ENCODE measurements at places on chromosomes 2 and 18.

- H3K27ac ChIP-seq, result no peak overlapping the region
- no peaks in the 10 kb centered on the region for H3K4me1 ChIP-seq
- no peaks in the 10 kb centered on the region for H3K27me3 ChIP-seq
- no peak overlapping the region for H3K4me3 ChIP-seq
- H3K36me3 ChIP-seq, result no peaks in the 10 kb centered on the region
- no peak for DNase-seq
Observed at GRCh38 chr2:3981446-3981987, 278.1 kb downstream of the DCDC2C start.

GRCh38 chr2:216482640-216483039 lies 16.0 kb upstream of the RPL37A start:
- DNase-seq, result no peak
- H3K36me3 ChIP-seq, result peaks cover 23% of the 10 kb centered on the region
- no peak overlapping the region for H3K4me3 ChIP-seq
- peaks cover 34% of the 10 kb centered on the region for H3K4me1 ChIP-seq
- peaks cover 3% of the 10 kb centered on the region for H3K27me3 ChIP-seq

- peak within 1 kb of the TSS; percentile 98 for H3K27ac ChIP-seq
- H3K4me3 ChIP-seq, result peak within 1 kb of the TSS; percentile 97
- H3K27me3 ChIP-seq, result peaks cover 18% of the 10 kb centered on the region
- peaks cover 22% of the 10 kb centered on the region for H3K36me3 ChIP-seq
- DNase-seq, result no peak
- H3K4me1 ChIP-seq, result peaks cover 60% of the 10 kb centered on the region
Observed at GRCh38 chr2:207165121-207166038, at the start of gene KLF7. Gene KLF7 (minus strand): TSS chr2:207165948. CDS start chr2:207165568, 380 bp downstream.

DNA sequence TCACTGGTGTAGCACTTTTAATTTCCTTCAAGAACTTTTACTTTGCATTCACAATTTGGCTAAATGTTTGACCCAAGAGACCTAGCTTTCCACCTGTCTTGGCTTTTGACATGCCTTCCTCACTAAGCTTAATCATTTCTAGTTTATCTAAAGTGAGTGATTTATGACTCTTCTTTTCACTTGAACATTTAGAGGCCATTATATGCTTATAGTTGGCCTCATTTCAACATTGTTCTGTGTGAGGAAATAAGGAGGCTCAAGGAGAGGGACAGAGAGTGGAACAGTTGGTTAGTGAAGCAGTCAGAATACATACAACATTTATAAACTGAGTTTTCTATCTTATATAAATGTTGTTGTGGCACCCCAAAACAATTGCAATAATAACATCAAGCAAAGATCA lies 489.3 kb upstream of the CDH2 start:
- no peak overlapping the region for H3K27ac ChIP-seq
- no peaks in the 10 kb centered on the region for H3K27me3 ChIP-seq
- no peak for DNase-seq
- no peaks in the 10 kb centered on the region for H3K4me1 ChIP-seq
- H3K4me3 ChIP-seq, result no peak overlapping the region

- H3K4me1 ChIP-seq, result no peaks in the 10 kb centered on the region
- no peak overlapping the region for H3K4me3 ChIP-seq
- no peaks in the 10 kb centered on the region for H3K36me3 ChIP-seq
Observed at GRCh38 chr2:29495536-29496060, 380.4 kb downstream of the CLIP4 start.

DNA sequence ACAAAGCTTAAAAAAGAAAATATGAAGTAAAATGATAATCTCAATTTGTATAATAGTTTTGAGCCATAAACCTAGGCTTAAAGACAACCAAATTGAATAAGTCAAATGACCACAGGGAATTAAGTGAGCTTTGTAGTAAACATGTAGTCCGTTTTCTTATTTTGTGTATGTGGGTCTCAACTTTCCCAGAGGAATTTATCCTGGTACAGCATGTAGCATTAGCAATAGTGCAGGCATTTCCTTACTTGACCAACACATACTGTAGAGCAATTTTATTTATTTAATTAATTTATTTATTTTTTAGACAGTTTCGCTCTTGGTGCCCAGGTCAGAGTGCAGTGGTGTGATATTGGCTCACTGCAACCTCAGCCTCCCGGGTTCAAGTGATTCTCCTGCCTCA lies 37.5 kb upstream of the MTCL1 start:
- H3K4me3 ChIP-seq, result no peak overlapping the region
- no peak overlapping the region for H3K27ac ChIP-seq
- no peaks in the 10 kb centered on the region for H3K36me3 ChIP-seq
- DNase-seq, result no peak
- peaks cover 7% of the 10 kb centered on the region for H3K4me1 ChIP-seq

DNA sequence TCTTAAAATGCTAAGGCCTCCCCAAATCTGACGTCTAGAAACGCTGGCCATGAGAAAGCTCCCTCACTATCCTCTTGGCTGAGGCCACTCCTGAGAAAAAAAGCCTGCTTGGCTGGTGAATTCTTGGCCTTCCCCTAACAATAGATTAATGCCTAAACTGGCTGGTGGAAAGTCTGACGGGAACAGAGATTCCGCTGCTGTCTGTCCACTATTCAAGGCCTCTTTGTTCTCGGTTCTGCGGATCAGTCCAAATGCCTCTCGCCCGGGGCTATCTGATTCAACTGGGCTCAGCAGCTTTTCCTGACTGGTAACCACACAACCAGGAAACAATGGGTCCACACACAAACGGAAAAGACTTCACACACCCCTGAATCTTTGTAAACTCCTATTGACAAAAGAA lies 27.2 kb downstream of the PXDN start:
- DNase-seq, result peak; percentile 35
- H3K36me3 ChIP-seq, result peaks cover 25% of the 10 kb centered on the region
- H3K4me3 ChIP-seq, result no peak overlapping the region
- peaks cover 14% of the 10 kb centered on the region for H3K27me3 ChIP-seq
- H3K27ac ChIP-seq, result peak overlapping the region; percentile 99

DNA sequence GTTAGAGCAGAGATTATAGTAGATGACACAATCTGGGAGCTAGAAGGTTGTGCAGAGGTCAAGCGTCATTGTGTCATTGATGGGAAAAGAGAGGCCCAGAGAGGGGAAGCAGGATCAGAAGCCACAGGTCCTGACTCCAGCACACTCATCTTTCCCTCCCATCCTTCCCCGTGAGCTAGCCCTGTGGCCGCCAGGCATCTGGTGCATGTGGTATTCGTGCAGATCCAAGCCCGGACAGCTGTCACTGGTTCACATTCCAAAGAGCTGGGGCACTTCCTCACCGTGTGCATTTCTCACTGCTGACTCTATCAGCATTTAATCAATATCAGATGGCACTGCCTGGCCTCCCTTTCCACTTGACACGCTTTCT lies 94.1 kb upstream of the THOC1 start:
- peaks cover 4% of the 10 kb centered on the region for H3K27me3 ChIP-seq
- H3K36me3 ChIP-seq, result peaks cover 16% of the 10 kb centered on the region
- H3K4me3 ChIP-seq, result peak overlapping the region; percentile 22
- peak; percentile 33 for DNase-seq

- no peak for DNase-seq
- H3K27ac ChIP-seq, result no peak overlapping the region
- peaks cover 8% of the 10 kb centered on the region for H3K4me1 ChIP-seq
- no peaks in the 10 kb centered on the region for H3K36me3 ChIP-seq
- no peak overlapping the region for H3K4me3 ChIP-seq
Observed at GRCh38 chr18:41464278-41464677, 490.8 kb upstream of the PIK3C3 start.

DNA sequence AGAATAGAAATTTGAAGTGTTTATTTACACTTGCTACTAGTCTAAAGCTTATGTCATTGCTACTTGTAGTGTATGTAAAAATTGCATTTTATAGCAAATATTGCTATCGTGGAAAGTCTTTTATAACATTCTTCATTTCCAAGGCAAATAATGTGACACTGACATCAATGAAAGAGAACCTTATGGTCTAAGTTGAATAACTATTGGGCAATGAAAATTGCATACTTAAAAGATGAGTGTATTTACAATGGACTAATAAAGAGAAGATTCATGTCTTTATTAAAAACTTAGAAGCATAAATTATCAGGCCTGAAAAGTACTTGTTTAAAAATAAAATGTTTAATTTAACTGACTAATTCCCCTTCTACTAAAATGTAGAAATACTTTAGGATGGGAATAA lies 82.2 kb downstream of the LRP1B start:
- H3K27me3 ChIP-seq, result no peaks in the 10 kb centered on the region
- no peaks in the 10 kb centered on the region for H3K36me3 ChIP-seq
- DNase-seq, result no peak
- H3K27ac ChIP-seq, result no peak overlapping the region
- H3K4me3 ChIP-seq, result no peak overlapping the region

GRCh38 chr2:239042046-239042445 lies 194.2 kb downstream of the TWIST2 start:
- H3K27ac ChIP-seq, result no peak overlapping the region
- H3K4me1 ChIP-seq, result no peaks in the 10 kb centered on the region
- H3K27me3 ChIP-seq, result peaks cover 2% of the 10 kb centered on the region
- H3K36me3 ChIP-seq, result no peaks in the 10 kb centered on the region
- DNase-seq, result no peak

GRCh38 chr2:235603659-235604058 lies 109.8 kb downstream of the AGAP1 start:
- H3K36me3 ChIP-seq, result peaks cover 17% of the 10 kb centered on the region
- no peak overlapping the region for H3K27ac ChIP-seq
- no peak overlapping the region for H3K4me3 ChIP-seq
- no peaks in the 10 kb centered on the region for H3K27me3 ChIP-seq
- no peak for DNase-seq

- H3K36me3 ChIP-seq, result no peaks in the 10 kb centered on the region
- DNase-seq, result no peak
- H3K27me3 ChIP-seq, result no peaks in the 10 kb centered on the region
- H3K4me1 ChIP-seq, result no peaks in the 10 kb centered on the region
- no peak overlapping the region for H3K4me3 ChIP-seq
Observed at GRCh38 chr18:41923446-41923845, 31.6 kb upstream of the PIK3C3 start.

- H3K27me3 ChIP-seq, result no peaks in the 10 kb centered on the region
- H3K4me3 ChIP-seq, result no peak overlapping the region
- no peaks in the 10 kb centered on the region for H3K36me3 ChIP-seq
- no peak overlapping the region for H3K27ac ChIP-seq
- DNase-seq, result no peak
Observed at GRCh38 chr2:69119104-69119894, 106.3 kb downstream of the ANTXR1 start.

DNA sequence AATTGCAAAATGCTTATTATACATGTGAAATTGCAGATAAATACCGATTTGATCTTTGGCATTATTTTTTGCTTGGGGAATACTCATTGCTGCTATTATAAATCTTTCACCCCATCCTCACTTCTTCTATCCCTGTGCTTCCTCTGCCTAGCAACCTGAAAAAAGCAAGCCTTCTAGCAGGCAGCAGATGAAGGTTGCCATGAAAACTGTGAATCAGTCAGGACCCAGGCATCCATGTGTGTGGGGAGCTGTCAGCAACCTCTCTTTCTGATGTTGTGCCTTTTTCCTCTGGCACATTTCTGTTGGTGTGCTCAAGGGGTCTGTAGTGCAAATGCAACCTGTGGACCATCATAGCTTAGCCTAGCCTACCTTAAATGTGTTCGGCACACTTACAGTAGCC lies 364.2 kb downstream of the LRRTM1 start:
- no peaks in the 10 kb centered on the region for H3K4me1 ChIP-seq
- DNase-seq, result no peak
- no peak overlapping the region for H3K4me3 ChIP-seq
- no peaks in the 10 kb centered on the region for H3K36me3 ChIP-seq
- peaks cover 2% of the 10 kb centered on the region for H3K27me3 ChIP-seq

DNA sequence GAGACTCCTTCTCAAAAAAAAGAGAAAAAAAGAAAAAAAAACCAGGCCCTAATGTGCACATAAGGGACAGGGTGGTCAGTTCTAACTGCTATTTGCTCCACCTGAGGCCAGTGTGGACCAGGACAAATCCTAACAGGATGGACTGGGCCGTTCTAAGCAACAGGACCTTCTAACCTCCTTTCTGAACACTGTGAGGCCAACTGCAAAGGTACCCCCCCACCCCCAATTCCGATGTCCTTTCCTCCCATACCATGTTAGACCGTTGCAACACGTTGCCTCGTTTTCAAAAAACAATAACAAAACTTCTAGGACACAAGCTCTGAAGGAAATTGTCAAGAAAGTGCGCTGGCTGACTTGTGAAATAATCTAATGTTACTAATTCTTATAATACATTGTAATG lies 1.2 kb downstream of the THAP4 start:
- peak overlapping the region; percentile 43 for H3K27ac ChIP-seq
- H3K4me1 ChIP-seq, result peaks cover 20% of the 10 kb centered on the region
- no peak for DNase-seq
- H3K36me3 ChIP-seq, result peaks cover 37% of the 10 kb centered on the region
- H3K4me3 ChIP-seq, result peak overlapping the region; percentile 91

DNA sequence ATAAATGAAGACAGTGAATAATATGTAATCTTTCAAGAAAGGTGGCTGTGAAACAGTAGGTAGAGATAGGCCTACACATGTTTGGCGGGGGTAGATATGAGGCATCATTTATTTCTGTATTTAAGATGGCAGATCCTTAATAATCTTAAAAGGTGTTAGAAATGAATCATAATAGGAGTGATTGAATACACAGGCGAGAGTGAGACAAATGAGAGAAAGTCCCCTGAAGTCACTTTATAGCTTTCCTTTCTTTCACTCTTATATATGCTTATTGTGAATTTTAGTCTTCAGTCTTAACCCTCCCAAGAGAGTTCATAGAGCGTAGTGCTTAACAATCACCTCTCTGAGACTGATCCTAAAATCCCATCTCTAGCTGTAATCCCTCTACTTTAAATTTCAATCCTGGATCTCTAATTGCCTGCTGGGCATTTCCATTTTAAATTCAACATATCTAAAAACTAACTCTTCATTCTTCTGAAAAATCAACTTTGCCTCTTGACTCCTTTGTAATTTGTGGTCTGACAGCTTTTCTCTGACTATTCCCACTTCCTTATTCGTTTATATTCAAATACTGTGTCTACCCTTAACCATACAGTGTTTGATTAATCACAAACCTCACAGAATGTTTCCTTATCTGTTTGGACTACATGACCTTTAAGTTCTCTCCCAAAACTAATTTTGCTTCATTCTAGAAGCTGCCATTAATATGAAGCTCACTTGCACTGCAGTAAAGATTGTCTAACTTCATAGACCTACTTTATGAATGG lies 463.7 kb upstream of the FSIP2 start:
- DNase-seq, result no peak
- H3K27ac ChIP-seq, result no peak overlapping the region
- no peaks in the 10 kb centered on the region for H3K27me3 ChIP-seq

DNA sequence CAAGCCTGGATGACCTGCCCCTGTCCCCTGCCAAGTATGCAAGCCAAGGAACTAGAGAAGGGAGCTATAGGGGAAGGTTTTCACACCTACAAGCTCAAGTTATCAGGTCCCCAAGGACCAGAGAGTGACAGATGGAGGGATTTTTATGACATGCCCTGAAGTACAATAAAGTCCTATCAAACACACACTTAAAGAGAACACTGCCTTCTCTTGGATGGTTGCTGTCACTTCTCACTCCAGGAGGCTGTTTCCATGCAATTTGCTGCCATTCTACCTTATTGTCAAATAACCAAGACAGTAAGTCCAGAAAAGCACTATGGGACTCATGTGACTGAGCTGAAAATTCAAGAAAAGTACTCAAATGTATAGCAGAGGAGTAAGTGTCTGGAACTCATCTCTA lies 76.6 kb upstream of the DDX18 start:
- no peaks in the 10 kb centered on the region for H3K36me3 ChIP-seq
- H3K4me3 ChIP-seq, result no peak overlapping the region
- H3K4me1 ChIP-seq, result no peaks in the 10 kb centered on the region
- no peak for DNase-seq
- H3K27ac ChIP-seq, result no peak overlapping the region
